Cardiac fibroblast (primary cell): ENCODE measurements at places on chromosomes 6 and 20.

- no peak for DNase-seq
These were observed 218.2 kb downstream of the BMP7 start for GRCh38 chr20:57048027-57048869.

DNA sequence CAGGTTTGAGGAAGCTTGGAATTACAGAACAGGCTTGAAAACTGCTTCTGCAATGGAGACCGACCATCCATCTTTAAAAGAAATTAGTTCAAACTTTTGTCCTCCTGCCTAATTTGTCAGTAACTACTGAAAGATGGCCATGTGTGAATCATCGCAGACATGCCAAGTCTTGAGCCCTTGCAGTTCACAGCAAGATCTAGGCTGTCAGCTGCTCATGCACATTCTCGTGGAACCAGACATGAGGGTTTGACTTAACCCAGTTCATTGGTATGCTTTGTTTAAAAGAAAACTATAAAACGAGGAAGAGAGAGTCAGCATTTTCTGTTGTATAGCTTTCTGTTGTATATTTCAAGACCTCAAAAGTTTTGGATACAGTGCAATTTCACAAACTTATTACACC is 74.0 kb upstream of the SAMD5 start:
- DNase-seq = no peak

DNA sequence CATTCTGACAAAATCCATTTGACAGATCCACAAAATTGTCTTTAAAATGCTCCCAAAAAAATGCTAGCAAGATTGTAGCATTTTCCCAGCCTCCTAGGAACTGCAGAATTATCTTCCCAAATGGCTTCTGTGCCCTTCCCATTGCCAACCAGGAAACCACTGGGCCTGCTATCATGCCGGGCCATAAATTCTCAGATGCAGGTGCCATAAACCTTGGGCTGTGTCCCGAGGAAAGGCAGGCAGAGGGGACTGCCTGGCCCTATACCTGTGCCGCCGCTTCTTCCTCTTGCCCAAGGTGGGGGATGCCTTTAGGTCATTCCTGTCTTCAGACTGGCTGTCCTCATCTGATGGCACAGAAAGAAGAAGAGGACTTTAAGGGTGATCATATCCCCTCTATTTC is 2.8 kb downstream of the VSX1 start:
- DNase-seq = no peak

GRCh38 chr6:33081098-33081824 is 5.5 kb downstream of the HLA-DPB1 start:
- no peak for DNase-seq

- DNase-seq = peak; percentile 26
These were observed 241.6 kb downstream of the PHACTR1 start for GRCh38 chr6:12958052-12958706.

DNA sequence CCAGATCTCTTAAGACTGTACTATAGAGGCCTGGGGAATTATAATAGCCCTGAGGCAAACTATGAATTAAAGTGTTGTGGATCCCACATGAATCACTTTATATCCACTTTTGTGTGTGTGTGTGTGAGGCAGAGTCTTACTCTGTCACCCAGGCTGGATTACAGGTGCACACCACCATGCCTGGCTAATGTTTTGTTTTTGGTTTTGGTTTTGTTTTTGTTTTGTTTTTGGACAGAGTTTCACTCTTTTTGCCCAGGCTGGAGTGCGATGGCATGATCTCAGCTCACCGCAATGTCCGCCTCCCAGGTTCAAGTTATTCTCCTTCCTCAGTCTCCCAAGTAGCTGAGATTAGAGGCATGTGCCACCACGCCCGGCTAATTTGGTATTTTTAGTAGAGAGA is 32.2 kb upstream of the MICB start:
- no peak for DNase-seq

GRCh38 chr6:35668744-35669450 is 19.8 kb downstream of the FKBP5 start:
- DNase-seq = peak; percentile 50

DNA sequence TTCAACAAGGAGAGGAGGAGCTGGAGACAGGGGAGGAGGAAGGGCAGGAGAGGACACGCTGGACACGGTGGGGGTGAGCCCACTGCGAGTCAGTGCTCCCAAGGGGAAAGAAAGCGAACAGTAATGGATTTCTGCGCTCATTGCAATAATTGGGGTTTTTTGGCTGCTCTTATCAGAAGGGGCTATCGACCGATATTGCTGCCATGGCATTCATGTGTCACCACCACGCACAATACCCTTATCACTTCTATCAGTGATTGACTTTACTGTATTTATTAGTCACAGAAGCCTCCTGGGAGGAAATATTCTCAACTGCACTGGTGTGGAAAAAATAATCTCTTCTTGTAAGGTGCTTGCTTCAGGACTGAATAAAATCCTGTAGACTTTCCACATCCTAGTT is 55.8 kb downstream of the CEP43 start:
- DNase-seq = peak; percentile 19

DNA sequence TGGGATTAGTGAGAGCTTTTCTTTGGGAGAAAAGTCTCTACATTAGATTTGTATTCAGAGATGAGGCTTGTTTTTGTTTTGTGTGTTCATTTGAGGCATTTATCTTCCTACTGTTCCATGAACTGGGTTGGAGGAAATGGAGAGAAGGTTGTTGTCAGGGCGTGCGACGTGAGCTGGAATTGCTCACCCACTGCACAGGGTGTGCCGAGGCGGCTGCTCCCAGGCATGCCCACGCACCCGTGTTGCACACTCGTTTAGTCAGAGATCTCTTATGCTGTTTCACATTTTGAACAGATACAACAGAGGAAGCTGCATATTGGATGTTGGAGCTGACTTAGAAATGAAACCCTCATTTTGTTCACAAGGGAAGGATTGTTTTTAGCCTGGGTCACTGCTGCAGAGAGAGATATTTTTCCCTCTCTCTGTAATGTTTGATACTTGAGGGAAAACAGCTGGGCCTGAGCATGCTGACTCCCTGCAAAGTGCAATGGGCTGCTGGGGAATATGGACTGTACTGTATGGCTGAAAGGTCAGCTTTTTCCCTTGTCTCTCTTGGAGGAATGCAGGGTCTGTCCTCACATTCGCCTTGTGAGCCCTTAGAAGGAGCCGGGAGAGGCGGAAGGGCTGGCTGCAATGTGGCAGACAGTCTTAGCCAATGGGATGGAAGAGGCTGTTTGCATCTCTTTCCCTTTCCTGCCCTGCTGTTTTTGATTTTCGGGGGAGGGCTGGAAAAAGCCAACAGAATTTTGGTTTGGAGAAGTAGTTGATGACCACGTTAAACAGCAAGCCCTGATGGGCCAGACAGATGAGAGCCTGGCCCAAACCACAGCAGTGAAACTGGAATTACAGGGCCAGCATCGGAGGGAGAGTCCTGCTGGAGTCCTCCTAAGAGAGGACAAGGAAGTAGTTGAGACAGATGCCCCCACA is 170.8 kb downstream of the SASH1 start:
- DNase-seq = peak; percentile 85

GRCh38 chr6:25270559-25270958 is 8.6 kb upstream of the CARMIL1 start:
- DNase-seq = no peak

DNA sequence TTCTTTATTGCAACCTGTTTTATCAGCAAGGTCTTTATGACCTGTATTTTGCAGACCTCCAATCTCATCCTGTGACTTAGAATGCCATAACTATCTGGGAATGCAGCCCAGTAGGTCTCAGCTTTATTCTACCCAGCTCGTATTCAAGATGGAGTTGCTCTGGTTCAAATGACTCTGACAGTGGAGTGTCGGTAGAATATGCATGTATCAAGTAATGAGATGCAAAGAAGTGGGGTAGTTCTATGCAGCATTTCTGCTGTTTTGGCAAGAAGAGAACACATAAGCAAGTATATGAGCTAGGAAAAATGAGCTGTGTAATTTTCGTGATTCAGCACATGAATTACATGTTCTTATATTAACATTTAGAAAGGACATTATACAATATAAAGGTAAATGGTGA is 185.9 kb downstream of the DOK5 start:
- DNase-seq = no peak

GRCh38 chr6:142518126-142518525 is 216.3 kb downstream of the ADGRG6 start:
- no peak for DNase-seq

DNA sequence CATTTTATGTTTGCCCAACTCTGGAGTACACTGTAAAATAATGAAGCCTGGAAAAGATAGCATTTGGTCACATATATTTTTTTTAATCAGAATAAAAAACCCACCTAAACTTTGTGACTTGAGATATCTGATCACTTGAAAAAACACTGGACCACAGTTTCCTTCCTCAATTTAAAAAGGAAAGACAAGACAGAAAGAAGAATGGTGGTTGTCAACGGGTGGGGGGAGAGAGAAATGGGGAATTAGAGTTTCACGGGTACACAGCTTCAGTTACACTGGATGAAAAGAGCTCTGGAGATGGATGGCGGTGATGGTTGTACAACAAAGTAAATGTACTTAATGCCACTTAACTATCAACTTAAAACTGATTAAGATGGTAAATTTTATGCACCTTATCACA is 14.7 kb upstream of the DST start:
- DNase-seq = no peak

DNA sequence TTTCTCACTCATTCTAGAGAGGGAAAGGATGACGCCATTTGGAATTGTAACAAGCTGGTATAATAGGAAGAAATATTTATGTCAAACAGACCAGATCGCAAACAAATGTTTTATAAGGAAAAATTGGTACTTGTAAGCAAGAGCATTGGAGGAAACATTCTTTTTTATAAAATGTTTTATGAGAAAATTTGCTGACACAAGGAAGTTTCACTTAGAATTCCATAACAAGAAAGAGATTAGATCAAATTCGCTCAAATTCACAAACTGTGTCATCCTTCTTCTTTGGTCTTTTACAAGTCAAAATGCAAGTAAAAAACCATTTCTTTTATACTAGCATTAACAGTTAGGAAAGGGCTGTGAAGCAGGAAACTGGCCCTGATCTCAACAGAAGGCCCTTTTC is 179.9 kb downstream of the TRDN start:
- DNase-seq = no peak

DNA sequence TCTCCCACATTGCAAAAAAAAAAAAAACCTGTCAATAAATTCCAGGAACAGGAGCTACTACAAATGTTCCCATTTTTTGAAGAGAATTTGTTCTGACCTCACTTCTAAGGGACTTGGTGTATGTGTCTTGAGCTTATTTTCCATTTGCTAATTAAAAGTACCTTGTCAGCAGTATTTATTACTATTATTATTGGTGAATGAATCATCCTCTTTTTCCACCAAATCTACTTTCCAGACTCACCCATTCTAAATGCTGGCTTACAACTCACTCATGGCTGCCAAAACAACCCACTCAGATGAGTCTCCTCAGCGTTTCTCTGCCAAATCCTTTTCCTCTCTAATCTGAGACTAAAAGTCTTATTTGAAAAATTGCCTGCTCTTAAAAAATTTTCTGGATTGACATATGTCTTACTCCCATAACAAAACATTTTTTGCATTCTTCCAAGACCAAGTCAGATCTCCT is 33.2 kb upstream of the TASP1 start:
- peak; percentile 66 for DNase-seq

- no peak for DNase-seq
These were observed 94.4 kb downstream of the TOX2 start for GRCh38 chr20:44008806-44009678.

DNA sequence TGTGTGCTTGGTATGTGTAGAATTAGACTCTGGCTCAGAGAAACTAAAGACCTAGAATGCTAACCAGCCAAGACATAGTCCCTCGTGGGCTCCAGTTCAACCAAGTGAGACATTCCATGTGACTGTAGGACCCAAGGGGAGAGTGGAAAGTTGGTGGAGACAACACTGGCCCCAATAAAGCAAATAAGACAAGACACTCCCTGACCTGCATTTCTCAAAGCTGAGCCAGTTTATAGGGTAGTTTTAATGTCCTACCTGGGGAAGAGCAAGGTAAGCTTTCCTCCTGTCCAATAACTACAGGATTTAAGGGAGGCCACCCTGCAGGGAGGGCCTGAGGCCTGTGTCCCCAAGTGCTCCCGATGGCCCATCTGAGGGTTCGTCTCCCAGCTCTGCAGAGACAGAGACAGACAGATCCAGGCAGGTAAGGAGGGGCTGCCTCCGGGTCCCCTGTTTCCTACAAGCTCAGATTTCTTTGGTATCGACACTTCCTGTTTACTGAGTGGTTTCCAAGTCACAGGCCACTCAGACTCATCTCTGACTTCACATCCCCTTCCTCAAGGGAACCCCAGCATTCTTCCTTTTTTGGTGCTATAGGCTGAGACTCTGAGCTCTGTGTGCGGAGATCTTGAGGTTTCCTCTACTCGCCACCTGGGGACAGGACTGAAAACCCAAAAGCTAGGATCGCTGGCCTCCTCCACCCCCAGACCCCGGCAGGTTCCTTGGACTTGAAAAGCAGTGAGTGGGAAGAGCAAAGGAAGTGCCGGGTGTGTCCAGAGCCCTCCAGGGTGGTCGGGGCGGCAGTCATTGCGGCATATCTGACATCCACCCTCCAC is 92.4 kb downstream of the PRND start:
- no peak for DNase-seq

- DNase-seq = peak; percentile 80
These were observed 2.6 kb downstream of the ASF1A start for GRCh38 chr6:118896339-118897136.

DNA sequence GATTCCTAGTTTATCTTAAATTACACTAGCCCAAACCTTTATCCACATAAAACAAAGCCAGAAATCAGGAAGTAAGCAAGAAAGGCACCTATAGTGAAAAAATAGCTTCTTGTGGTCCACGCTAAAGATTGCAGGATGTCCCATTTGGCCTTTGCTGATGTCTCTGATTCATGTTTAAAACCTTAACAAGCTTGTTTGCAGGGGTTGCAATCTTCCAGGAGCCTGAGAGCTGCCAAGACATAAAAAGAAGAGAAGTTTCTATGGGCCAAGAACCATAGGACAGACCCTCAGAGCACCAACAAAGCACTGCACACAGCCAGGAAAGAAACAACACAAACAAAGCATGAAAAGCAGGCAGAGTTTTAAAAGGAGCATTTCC is 49.4 kb downstream of the ADAT2 start:
- no peak for DNase-seq

DNA sequence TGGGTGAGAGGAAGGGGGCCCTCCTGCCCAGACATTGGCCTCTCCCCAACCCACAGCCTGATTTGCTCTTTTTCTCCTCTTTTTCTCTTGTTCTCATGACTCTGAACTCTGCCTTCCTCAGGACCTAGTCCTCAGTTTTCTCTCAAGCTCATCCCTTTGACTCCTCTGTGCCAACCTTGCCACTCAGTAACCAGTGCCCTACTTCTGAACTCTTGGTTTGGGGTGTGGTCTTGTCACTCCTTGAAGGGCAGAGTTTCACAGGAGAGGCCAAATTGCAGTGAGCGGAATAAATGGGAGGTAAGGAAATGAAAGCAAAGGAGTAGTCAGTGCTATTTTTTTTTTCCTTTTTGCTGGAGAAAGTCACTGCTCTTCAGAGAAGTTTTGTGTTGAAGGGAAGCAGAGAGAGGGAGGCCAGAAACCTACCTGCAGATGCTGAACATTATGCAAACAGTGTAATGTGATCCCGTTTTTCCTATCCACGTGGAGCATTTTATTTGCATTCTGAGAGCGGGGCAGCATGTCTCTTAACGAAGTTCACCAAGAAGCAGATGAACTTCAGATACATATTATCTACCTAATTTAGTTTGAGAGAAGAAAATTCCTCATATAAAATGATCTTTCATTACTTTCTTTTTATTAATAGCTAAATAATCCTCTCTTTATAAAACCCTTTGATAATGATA is 26.9 kb downstream of the CFAP61 start:
- DNase-seq = no peak
